ENCODE measurements at places on chromosomes 7 and 10.

- DNase-seq: no peak
Measured at GRCh38 chr10:4557469-4557868, 268.5 kb upstream of the AKR1E2 start.

DNA sequence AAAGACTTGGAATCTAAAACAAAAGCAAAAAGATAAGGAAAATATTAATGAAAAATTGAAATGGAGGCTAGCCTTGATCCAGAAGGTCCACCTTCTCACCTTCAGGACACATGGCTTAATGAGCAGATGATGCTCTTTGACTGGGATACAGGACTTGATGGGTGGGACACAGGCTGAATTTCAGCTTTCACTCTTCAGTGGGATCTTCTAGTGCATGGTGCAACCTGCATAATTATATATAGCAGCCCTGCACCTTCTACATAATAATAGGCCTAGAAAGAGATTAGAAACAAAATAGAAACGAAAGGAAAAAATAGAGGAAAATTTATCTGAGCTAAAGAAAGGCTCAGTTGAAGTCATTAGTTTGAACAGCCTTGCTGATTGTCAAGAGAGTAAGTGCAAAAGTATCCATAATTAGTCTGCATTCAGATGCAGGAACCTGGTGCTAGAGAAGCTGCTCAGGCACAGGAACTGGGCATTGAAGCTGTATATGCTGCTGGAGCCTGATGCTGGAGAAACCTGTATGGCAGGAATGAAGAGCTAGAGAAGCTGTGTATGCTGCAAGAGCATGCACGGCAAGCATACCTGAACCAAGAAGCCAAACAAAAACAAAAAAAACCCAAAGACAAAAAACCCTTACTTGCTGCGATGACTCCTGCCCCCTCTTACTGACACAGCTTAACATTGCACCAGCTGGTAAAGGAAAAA is 19.4 kb downstream of the MKLN1 start:
- DNase-seq: no peak

GRCh38 chr7:19114551-19114855 is 2.9 kb downstream of the TWIST1 start:
- DNase-seq: peak; percentile 32

DNA sequence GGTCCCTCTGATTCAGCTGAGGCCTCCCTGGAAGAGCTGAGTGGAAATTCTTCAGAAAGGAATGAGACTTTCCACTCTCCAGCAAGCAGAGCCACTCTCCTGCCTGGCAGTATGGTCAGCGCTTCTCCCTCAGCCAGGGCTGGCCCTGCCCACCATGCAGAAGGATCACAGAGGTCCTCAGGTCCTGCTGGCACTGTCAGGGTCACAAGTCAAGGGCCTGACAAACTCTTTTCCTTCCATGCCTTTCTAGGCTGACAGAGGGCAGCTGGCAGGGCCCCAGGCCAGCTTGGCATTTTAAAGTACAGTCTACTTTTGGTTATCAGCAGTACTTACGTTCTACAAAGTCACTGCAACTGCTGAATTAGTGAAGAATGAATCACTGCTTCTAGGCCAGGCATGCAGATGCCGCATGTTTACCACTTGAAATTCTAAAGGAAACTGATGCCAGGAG is 119.3 kb upstream of the FRMD4A start:
- DNase-seq: no peak

GRCh38 chr10:85557077-85557476 is 809.5 kb downstream of the GRID1 start:
- DNase-seq: no peak

- no peak for DNase-seq
Measured at GRCh38 chr10:133006806-133007205, 64.4 kb upstream of the CFAP46 start.

DNA sequence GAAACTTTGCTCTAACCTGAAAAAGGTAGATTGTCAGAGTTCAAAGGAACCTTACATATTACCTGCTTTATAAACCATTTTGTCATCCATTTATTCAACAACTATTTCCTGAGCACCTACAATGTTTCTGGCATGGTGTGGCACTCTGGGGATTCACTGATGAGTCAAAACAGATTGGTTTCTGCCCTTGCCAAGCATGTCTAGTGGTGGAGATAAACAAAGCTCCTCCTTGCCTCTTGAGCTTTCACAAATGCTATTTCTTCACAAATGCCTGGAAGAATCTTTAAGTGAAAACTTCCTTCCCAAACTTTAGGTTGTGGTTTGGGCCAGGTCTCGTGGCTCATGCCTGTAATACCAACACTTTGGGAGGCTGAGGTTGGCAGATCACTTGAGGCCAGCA is 85.1 kb upstream of the RELN start:
- no peak for DNase-seq

- DNase-seq: no peak
Measured at GRCh38 chr7:142879060-142879459, 6.5 kb downstream of the TRPV6 start.

DNA sequence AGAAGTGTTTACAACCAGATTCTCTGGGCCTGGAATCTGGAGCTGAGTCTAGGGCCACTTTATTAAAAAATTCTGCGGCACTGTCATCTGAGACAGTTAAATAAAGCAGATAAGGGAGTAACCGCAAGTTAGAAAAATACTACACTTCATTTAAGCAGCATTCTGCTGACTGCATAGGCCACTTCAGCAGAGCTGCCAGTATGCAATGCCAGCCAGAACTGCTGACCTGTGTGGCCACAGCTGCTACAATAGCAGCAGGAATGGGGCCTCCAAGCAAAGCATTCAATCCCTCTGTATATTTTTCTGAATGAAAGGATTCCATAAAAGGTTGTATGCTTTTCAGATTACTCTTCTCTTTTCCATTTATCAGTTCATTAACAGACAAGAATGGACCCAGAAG is 136.0 kb downstream of the COL28A1 start:
- no peak for DNase-seq

- DNase-seq: no peak
Measured at GRCh38 chr10:26334232-26334931, 103.8 kb upstream of the APBB1IP start.

DNA sequence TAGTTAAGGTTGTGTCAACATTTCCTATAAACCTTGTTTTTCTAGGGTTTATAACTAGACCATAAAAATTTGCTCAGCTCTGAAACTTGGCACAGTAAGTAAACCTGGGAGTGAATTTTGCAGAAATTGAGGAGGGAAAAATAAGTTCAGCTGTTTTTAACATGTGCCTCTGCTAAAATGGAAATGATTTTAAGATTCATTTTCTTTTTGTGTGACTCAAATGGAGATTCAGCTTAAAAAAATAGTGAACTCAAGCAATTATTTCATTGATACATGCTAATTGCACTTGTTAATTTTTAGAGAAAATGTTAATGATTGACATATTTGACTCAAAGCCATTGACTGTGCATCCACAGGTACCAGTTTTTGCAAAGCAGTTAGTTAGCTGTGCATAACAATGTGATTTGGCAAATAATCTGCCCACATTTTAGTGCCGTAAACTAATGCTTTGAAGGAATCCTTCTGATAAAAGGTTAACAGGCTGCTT is 68.5 kb upstream of the ZNF438 start:
- no peak for DNase-seq

DNA sequence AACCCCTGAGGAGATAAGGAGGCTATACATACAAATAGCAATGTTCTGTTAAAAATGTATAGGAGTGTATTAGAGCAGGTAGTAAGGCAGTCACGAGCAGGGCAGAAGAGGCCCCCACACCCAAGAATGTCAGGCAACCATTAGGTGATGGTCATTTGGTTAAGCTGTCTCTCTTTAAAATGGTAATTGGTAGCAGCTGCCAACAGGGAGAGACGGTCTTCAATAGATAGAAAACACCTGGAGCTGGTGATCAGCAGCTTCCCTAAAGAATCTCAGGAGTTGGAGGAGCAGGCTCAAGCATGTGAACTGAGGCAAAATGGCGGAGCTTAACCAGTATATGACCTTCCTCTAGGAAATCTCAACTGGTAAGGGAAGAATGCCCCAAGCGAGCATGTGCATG is 26.4 kb upstream of the HTR5A start:
- DNase-seq: no peak

DNA sequence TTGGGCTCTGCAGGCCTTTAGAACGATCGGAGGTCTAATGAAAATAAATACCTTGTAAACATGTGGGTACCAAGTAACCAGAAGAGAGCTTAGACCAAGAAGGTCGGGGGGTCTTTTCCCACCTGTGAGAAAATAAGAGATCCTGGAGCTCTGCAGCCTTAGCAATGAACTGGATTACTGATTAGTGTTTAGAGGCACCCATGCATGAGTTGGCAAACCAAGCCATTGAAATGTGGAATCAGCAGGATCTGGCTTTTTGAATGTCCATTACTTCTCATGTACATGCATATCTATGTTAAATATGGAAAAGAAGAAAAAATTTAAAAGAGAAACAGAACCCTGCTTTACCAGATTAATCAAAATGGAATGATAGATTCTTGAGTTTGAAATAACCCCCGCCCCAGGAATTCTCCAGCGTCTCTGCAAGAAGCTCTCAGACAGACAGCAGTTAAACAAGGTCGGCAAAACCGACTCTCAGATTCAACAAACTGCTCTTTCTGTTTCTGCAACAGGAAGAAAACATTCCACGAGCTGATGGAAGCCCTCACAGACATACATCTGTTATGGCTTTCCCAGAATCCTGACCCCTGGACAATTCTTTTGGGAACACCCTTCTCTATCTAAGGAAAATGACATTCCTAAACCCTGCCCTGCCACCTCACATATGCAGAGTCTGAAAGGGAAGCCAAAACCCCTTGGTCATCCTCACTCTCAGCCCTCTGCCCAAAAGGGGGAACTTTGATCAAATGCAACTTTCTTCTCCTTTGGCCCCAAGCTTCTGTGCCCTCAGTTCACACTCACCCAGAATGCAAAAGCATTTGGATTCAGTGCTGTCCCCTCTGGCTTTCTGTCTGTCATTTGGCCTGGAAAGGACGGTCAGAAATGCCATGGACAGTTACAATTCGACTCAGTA is 78.7 kb upstream of the EN2 start:
- no peak for DNase-seq

GRCh38 chr7:100604976-100605911 is 3.1 kb downstream of the PCOLCE start:
- DNase-seq: no peak

GRCh38 chr7:6616854-6617643 is 1.6 kb downstream of the ZNF853 start:
- no peak for DNase-seq

GRCh38 chr10:15059914-15060313 is 16.2 kb downstream of the OLAH start:
- DNase-seq: no peak

GRCh38 chr10:132199268-132199853 is 12.6 kb downstream of the DPYSL4 start:
- no peak for DNase-seq

- DNase-seq: no peak
Measured at GRCh38 chr7:16091701-16092310, 329.5 kb downstream of the CRPPA start.

DNA sequence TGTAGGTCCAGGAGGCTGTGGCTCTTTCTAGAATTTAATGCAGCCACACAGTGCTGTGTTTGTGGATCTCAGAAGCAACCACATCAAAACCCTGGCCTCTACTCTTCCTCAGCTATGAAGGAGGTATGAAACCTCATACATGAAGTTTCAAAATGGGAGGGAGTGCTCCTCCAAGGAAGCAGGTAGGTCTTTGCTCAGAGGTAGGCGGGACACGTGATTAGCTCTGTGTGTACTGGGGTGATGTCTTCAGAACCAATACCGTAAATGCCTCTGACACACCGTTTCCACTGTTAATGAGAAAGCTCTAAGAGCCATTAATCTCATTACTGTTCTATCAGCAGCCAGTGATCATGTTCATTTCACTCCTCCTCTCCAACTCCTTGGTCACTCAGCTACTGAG is 126.1 kb downstream of the PLXNA4 start:
- no peak for DNase-seq

GRCh38 chr7:33774762-33775523 is 130.4 kb upstream of the BMPER start:
- DNase-seq: no peak

GRCh38 chr10:112722758-112723157 is 227.3 kb upstream of the TCF7L2 start:
- no peak for DNase-seq

DNA sequence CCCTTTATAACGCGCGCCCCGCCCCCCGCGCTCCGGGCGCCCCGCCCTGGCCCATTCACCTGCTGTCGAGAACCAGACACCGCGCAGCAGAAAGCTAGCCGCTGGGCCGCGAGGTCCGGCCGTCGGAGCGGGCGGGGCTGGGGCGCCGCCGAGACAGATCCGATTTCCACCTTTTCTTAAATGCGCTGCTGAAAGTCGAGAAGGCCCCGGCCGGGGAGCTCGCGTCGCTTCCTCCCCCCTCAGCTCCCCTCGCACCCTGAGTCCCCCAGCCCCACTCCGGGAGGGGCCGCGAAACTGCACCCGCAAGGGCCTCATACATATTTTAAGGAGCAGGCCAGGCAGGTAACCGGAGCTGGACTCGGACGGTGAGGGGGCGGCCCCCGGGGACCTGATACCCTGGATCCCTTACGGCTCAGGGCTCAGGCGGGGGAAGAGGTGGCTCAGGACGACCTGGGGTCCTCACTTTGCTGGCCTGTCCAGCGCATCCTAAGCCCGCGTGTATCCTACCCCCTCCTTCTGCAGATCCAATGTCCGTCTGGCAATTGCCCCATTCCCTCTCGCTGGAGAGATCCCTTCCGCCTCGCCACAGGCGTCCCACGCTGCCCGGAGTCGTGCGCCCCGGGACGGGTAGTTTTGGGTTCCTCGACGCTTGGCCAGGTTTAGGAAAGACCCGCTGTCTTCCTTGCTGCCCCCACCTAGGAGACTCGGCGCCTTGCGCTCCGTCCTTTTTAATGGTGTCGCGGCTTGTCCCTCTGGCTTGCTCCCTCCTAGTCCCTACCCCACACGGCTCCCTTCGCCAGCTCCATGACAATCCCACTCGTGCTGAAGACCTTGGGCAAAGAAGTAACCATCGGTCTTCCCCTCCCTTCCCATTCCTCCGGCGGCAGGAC is 170.6 kb downstream of the UBE2H start:
- no peak for DNase-seq

DNA sequence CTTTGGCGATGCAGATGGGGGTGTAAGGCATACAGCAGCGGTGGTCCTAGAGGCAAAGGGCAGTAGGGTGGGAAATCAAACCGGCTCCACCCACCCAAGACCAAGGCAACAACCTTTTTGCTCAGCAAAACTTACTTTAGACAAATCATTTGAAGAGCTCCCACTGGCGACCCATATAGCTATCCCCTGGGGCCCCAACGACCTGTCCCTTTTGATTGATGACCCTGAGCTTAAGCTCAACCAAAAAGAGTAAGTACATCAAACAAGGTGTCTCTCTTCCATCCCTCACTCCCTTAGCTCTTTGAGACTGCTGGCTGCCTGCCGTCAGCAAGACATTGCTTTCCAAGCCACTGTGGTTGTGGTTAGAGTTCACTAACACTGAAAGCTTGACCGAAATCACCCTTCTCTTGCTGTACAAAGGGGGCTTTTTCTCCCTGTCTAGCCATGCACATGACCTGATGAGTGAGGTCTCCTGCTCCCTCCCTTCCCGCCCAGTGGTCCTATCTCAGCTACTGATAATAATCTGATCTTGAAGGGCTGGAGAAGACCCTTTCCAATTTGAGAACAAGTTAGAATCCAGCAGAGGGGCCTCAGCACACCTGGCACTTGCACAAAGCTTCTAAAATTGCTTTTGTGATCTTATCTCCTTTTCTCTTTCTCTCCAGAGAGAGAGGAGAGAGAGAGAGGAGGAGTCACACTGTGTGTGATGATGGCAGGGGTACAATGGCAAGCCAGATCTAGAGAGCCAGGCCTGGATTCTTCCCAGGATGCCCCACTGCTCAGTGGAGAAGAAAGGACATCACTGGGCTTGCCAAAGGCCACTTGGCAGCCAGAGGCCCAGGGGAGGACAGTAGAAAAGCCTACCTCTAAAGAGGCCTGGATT is 42.2 kb downstream of the XPNPEP1 start:
- DNase-seq: no peak

- no peak for DNase-seq
Measured at GRCh38 chr7:3879355-3880075, 578.5 kb downstream of the SDK1 start.

Data from hepatic stellate cell (primary cell).